ENCODE measurements at places on chromosomes 4 and X.

GRCh38 chr4:183256343-183256742 is 63.7 kb downstream of the CLDN22 start:
- no peak for DNase-seq
- no peak overlapping the region for H3K27ac ChIP-seq
- H3K36me3 ChIP-seq, result peaks cover 9% of the 10 kb centered on the region
- no peaks in the 10 kb centered on the region for H3K27me3 ChIP-seq
- H3K4me1 ChIP-seq, result peaks cover 14% of the 10 kb centered on the region

GRCh38 chrX:153573984-153574383 is 25.0 kb downstream of the CCNQ start:
- DNase-seq, result no peak
- no peaks in the 10 kb centered on the region for H3K36me3 ChIP-seq
- H3K4me1 ChIP-seq, result peaks cover 8% of the 10 kb centered on the region
- H3K27ac ChIP-seq, result no peak overlapping the region
- H3K4me3 ChIP-seq, result no peak overlapping the region

DNA sequence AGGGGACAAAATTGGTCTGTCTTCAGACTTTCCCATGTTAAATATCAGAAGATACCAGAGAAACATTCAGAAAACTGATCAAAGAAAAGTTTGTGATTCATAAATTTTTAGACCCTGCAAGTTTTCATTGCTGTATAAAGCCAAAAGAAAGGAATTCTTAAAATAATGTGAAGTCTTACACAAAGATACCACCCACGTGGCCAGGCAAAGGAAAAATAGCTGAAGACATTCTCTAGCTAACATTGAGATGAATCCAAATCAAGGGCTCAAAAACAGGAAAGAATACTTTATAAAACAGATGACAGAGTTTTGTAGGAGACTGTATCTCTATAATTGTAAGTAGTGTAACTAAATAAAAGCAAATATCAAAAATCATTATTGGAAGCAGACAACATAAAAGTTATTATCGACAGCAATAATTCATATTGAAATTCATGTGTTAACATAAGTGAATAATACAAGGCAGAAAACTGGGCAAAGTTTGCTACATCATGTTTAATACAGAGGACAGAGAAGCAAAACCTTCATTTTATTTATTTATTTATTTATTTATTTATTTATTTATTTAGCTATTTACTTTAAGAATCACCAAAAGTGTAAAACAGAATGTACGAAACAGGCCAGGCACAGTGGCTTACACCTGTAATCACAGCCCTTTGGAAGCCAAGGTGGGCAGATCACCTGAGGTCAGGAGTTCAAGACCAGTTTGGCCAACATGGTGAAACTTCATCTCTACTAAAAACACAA is 204.6 kb upstream of the SLIT2 start:
- no peaks in the 10 kb centered on the region for H3K27me3 ChIP-seq
- no peak for DNase-seq
- H3K4me1 ChIP-seq, result peaks cover 56% of the 10 kb centered on the region

- no peak for DNase-seq
- no peaks in the 10 kb centered on the region for H3K27me3 ChIP-seq
- no peak overlapping the region for H3K27ac ChIP-seq
Measured at GRCh38 chrX:139851730-139852129, 81.1 kb downstream of the ATP11C start.
